Activated T-helper 1 cell treated with anti-CD3 and anti-CD28 coated beads, Interleukin-12 subunit alpha, Interleukin-12 subunit beta, Interleukin-2, Interleukin-4 antibody, amounts not matched to agents 30 ng/mL and 10 ng/mL and 1 ng/mL, durations not matched to agents 14 hours and 24 hours and 36 hours (primary cell): ENCODE measurements at places on chromosomes 16 and 17. TPM values are rescaled to one million over a fixed set of nuclear protein-coding genes. Genes with fewer than 3 reads are reported as not detected.
A peak's percentile ranks its signal among the peaks of the same experiment; 100 is the strongest.

DNA sequence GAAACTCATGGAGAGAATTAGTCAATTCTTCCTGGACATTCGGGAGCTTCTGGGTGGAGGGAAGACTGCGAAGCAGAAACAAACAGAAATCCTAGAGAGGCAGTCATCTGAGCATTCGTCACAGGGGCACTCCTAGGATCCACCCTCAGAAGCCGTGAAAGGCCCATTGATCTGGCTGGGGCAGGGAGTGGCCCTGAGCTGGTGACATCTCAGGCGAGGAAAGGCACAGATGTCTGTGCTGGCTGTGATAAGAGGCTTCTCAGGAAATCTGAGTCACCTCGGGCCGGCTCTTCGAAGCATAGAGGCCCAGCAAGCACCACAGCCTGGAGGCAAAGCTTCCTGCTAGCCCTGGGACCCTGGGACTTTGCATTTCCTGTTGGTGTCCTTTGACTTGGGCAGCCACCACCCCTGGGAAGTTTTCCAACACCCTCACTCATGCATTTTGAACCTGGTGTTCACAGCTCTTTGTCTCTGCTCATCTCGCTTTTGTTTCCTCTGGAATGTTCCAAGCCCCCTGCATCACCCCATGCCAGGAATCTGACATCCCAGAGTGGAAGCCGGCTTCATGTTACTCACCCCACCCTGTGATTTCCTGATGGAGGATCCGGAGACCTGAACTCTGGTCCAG lies 23.3 kb upstream of the CDRT4 start:
- no peaks in the 10 kb centered on the region for H3K27me3 ChIP-seq
- peaks cover 11% of the 10 kb centered on the region for H3K4me1 ChIP-seq
- H3K4me3 ChIP-seq, result no peak overlapping the region
- H3K27ac ChIP-seq, result peak overlapping the region; percentile 19
- H3K36me3 ChIP-seq, result peaks cover 9% of the 10 kb centered on the region

Gene NOL3
- 19.0 and 22.9 TPM in 2 replicates for total RNA-seq

Gene PRM3
- not detected in 2 replicates for total RNA-seq

GRCh38 chr16:16004314-16004749 lies 54.9 kb downstream of the ABCC1 start:
- no peak for DNase-seq
- peaks cover 37% of the 10 kb centered on the region for H3K4me1 ChIP-seq
- peaks cover 51% of the 10 kb centered on the region for H3K36me3 ChIP-seq
- no peak overlapping the region for H3K4me3 ChIP-seq
- no peak overlapping the region for H3K27ac ChIP-seq

- DNase-seq, result no peak
- H3K27ac ChIP-seq, result no peak overlapping the region
- H3K36me3 ChIP-seq, result no peaks in the 10 kb centered on the region
Observed at GRCh38 chr17:47272491-47272890, 18.9 kb downstream of the ITGB3 start.

DNA sequence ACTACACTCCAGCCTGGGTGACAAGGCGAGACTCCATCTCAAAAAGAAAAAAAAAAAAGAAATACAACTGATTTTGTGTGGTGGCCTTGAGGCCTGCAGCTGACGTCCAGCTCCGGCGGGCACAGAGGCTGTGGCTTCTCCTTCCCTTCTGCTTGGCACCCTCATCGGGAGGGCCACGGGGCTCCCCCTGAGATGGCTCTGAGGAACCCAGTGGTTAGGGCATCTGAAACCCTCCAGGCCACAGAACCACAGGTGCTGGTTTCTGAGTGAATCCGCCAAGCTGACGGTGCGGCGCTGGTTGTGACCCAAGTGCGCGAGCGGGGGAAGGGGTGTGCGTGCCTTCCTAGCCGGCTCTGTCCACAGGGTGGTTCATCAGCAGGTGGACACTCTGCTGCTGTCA lies 63.4 kb downstream of the LMF1 start:
- H3K36me3 ChIP-seq, result peaks cover 17% of the 10 kb centered on the region
- H3K27me3 ChIP-seq, result no peaks in the 10 kb centered on the region
- H3K27ac ChIP-seq, result no peak overlapping the region
- H3K4me1 ChIP-seq, result no peaks in the 10 kb centered on the region
- no peak for DNase-seq

Gene SAP30BP
- 113 and 117 TPM in 2 replicates for total RNA-seq

DNA sequence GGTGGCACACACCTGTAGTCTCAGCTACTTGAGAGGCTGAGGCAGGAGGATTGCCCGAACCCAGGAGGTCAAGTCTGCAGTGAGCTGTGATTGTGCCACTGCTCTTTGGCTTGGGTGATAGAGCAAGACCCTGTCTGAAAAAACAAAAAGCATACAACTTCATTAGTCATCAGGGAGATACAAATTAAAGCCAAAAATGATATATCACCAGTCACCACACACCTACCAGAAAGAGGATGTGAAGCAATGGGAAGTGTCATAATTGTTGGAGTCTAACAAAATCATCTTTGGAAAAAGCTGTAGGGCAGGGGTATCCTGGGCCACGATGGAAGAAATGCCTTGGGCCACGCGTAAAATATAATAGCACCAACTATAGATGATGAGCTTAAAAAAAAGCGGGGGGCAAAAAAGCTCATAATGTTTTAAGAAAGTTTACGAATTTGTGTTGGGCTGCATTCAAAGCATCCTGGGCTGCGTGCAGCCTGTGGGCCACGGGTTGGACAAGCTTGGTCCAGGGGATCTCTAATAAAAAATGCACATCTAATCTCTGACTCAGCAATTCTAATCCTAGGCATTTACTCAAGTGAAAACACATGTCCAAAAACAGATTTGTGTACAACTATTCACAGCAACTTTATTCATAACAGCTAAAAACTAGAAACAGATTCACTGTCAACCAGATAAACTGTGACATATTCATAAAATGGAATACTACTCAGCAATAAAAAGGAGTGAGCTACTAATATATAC lies 65.9 kb downstream of the HIC1 start:
- H3K4me3 ChIP-seq, result no peak overlapping the region
- DNase-seq, result no peak
- no peaks in the 10 kb centered on the region for H3K27me3 ChIP-seq

Gene EVPLL
- 0.17 TPM in 1 of 2 replicates, not detected in the other for total RNA-seq

Gene NXPH3
- total RNA-seq, result not detected in 2 replicates

Gene CES5A
- total RNA-seq, result not detected in 2 replicates

- no peak for DNase-seq
- no peaks in the 10 kb centered on the region for H3K4me1 ChIP-seq
- no peak overlapping the region for H3K27ac ChIP-seq
- no peaks in the 10 kb centered on the region for H3K36me3 ChIP-seq
- no peaks in the 10 kb centered on the region for H3K27me3 ChIP-seq
Observed at GRCh38 chr16:46986438-46986837, 13.0 kb upstream of the DNAJA2 start.

- H3K4me3 ChIP-seq, result no peak overlapping the region
- no peaks in the 10 kb centered on the region for H3K4me1 ChIP-seq
- no peaks in the 10 kb centered on the region for H3K27me3 ChIP-seq
- no peak for DNase-seq
- no peak overlapping the region for H3K27ac ChIP-seq
Observed at GRCh38 chr16:75443298-75443697, 10.0 kb upstream of the CFDP1 start.

Gene RND2
- 0.07 TPM in 1 of 2 replicates, not detected in the other for total RNA-seq

- H3K27ac ChIP-seq, result no peak overlapping the region
- H3K4me3 ChIP-seq, result no peak overlapping the region
- no peak for DNase-seq
- H3K27me3 ChIP-seq, result no peaks in the 10 kb centered on the region
- H3K36me3 ChIP-seq, result peaks cover 40% of the 10 kb centered on the region
Observed at GRCh38 chr16:30357715-30358576, 2.8 kb upstream of the CD2BP2 start.

- H3K27me3 ChIP-seq, result no peaks in the 10 kb centered on the region
- peaks cover 56% of the 10 kb centered on the region for H3K4me1 ChIP-seq
- DNase-seq, result peak; percentile 52
Observed at GRCh38 chr17:50056217-50056960, 479 bp downstream of the ITGA3 start.

- peaks cover 3% of the 10 kb centered on the region for H3K27me3 ChIP-seq
- peaks cover 33% of the 10 kb centered on the region for H3K4me1 ChIP-seq
- H3K27ac ChIP-seq, result peak overlapping the region; percentile 89
- H3K4me3 ChIP-seq, result peak overlapping the region; percentile 66
- H3K36me3 ChIP-seq, result peaks cover 5% of the 10 kb centered on the region
Observed at GRCh38 chr16:88681709-88682451, 4.4 kb downstream of the SNAI3 start.

- DNase-seq, result no peak
- H3K4me1 ChIP-seq, result peaks cover 7% of the 10 kb centered on the region
- H3K36me3 ChIP-seq, result peaks cover 12% of the 10 kb centered on the region
- no peak overlapping the region for H3K27ac ChIP-seq
- no peaks in the 10 kb centered on the region for H3K27me3 ChIP-seq
Observed at GRCh38 chr16:17252064-17252463, 218.7 kb downstream of the XYLT1 start.
